DMS 273 treated with DMSO at 0.1 percent for 48 hours (cell line): ENCODE measurements at places on chromosomes 12 and 14.

DNA sequence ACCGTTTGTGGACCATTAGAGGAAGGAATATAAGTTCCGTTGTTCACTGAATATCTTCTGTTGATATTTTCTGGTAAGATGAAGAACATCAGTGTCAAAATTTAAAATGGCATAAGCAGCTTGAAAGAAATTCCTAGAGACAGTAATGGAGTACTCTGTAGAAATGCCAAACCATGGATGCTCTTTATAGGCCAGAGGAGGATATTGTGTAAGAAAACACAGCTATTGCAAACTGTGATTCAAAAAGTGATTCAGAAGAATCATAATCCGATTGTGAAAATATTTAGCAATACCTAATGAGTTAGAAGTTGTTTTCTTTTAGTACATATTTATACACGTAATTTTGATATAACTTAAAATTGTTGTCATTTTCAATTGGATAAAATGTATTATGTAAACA lies 102.8 kb downstream of the SLC16A7 start:
- DNase-seq: no peak

GRCh38 chr12:117015811-117016210 lies 83.4 kb downstream of the TESC start:
- DNase-seq: no peak

DNA sequence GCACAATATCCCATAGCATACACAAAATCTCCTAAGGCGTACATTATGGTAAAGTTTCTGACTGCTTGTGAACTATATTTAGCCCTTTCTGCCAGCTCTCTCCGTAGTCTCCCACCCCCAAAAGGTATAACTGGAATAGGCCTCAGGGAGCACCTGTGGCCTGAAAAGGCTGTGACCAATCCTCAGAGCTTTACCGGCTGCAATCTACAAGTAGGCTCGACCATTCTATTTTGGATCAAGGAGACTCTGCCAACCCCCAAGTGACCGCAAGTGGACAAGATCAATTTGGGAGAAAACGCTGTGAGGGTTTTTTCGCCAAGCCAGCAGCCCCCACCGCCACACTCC lies 1.2 kb downstream of the PPTC7 start:
- no peak for DNase-seq

- DNase-seq: no peak
These were observed 51.2 kb upstream of the AMN start for GRCh38 chr14:102870994-102871831.

- DNase-seq: no peak
These were observed 58.5 kb downstream of the SLC4A8 start for GRCh38 chr12:51482929-51483697.

DNA sequence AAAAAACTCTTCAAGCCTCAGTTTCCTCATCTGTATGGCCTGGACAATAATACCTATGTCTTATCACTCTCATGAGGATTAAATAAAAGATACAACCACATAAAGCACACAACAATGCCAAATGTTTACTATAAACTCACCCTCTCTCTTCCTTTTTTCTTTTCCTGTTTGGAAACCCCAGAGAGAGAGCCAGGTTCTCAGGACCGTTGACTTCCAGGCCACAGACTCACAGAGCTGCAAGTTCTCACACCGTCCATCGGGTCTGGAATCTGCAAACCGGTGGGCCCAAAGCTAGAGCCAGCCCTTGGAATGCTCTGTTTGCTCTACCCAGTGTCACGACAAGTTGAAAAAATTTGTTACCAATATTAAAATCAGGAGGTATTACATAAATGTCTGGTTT lies 4.6 kb upstream of the CD4 start:
- no peak for DNase-seq

DNA sequence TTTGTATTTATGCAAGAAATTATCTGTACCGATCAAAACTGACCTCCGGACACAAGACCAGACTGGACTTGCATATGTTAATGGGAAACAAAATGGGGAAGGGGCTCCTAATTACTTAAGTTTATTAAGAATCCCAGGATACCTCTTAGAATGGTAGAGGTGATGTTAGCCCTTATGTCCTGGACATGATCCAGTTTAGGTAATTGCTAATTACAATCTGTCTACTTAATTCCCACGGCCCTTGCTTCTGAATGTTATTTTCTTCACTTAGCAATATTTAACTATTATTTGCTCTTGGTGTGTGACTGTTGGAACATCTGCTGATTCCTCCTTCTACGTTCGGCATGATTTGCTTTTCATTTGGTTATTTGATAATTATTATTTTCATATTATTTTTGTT lies 644.0 kb downstream of the DIO2 start:
- no peak for DNase-seq

- DNase-seq: no peak
These were observed 71.1 kb downstream of the TBC1D30 start for GRCh38 chr12:64895526-64895925.

- DNase-seq: no peak
These were observed 131.4 kb downstream of the KLHL28 start for GRCh38 chr14:44830371-44830770.
